ENCODE measurements at places on chromosomes 5 and 9.

DNA sequence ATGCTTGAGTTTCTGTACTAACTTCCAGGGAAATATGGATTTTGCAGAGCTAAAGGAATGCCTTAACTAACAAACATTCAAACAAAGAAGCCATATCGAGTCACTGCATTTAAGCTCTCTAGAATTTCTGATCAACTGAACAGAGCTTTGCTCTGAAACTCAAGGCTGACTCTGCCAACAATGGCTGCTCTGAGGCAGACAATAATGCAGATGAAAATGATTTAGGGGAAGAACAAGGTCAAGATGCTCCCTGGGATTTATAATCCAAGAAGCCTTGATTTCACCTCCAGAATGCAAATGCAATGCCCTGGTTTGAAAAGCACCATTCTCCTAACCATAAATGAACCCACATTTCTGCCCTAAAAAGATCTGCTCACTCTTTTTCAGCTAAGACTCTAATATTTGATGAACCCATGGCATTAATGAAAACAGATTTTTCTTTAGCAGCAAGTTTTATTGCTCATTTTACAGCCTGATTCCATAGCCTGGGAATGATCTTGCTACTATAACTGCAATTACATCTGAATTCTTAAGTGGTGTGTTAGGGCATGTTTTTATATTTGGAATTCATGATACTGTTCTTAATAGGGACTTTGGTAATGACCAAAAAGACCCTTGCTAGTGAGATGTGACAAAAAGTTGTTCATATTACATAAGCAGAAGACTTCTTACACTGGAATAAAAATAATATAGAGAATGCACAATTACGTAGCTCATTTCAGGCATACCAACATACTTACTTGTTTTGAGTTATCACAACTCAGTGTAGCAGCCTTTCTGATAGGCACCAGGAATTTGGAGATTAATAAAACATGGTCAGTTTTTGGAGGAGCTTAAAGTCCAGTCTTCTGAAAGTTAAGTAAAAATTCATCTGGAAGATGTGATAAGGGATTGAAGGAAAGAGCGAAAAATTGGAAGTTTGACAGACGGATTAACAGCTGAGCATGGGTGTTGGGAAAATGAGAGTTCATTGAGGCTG, 169.4 kb downstream of the TRPM3 start:
- DNase-seq: no peak

DNA sequence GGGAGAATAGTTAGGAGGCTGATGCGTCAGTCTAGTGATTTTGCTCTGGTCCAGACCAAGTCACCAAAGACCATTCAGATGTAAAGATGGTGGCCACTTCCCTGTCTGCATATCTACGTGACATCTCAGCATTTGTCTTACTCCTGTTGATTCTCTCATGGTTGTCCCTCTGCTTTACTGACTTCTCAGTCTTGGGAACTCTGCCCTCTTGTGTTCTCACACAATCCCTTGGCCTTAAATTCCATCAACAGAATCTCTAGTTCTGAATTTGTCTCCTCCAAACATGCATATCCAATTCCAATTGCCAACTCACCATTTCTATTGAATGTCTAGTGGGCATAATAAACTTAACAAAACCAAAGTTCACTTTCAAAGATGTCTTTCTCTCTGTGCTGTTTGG, 147.8 kb downstream of the SLC24A2 start:
- DNase-seq: no peak

- DNase-seq: no peak
These were observed 15.4 kb downstream of the CDKN2AIPNL start for GRCh38 chr5:134396274-134396673.

DNA sequence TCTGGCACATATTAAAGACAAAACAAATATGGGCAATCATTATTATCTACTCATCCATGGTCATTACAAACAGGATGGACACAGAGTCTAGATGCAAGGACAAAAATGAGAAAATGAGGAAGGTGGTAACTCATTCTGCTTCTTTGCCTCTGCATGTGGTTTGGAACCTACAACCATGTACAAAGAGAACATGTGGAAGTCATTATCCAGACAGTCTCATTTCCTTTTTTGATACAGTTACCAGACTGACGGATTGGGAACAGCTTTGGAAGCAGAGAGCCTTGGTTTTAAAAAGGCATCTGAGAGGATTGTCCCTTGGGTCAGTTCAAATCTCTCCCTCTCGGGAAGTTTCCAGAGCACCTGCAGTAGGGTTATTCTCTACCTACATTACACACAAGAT, 433.4 kb upstream of the TNC start:
- DNase-seq: no peak

GRCh38 chr5:78540335-78541085, 108.1 kb downstream of the LHFPL2 start:
- DNase-seq: no peak

DNA sequence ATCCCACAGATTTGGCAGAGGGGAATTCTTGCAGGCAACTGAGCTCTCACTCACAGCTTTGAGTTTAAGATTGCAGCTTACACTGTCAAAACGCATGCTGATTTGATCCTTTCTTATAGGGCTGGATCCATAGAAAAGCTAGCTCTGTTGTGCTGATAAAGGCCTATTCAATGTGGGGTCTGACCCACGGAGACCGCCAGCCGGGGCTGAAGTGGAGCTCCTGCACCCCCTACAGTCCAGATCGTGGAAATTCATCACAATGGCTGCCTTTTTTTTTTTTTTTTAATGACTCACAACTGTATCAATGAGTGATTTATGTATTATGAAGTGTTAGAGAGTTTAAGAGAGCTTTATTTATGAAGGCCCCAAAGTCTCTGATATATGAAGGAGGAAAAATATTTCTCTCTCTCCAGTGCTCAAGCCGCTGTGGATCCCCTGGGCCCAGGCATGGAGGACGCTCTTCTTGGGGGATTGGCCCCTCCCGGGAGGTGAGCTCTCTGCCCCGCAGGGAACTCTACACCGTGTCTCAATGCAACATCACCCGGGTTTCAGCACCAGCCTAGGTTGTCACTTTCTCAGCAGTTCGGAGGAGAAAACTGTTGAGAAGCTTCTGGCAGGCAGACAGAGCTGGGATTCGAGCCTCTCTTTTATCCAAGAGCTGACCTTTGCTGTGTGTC, 700.2 kb downstream of the IRX1 start:
- DNase-seq: no peak

DNA sequence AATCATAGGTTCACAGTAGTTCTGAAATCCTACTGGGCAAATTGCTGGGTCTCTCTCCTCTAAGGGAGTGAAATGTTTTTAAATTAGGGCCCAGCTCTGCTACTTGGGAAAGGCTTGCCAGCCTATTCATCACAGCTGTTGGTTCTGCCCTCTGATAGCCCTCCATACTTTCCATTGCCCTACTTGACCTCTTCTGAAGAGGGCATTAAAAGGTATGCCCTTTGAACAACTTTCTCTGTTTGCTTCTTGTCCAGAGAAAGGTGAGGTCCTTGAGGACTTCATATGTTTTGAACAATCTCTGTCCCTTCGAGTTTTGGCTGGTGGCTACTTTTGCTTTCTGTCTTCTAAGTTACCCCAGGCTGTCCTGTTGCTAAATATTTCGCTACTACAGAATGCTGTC, 62.3 kb upstream of the JAK2 start:
- no peak for DNase-seq

DNA sequence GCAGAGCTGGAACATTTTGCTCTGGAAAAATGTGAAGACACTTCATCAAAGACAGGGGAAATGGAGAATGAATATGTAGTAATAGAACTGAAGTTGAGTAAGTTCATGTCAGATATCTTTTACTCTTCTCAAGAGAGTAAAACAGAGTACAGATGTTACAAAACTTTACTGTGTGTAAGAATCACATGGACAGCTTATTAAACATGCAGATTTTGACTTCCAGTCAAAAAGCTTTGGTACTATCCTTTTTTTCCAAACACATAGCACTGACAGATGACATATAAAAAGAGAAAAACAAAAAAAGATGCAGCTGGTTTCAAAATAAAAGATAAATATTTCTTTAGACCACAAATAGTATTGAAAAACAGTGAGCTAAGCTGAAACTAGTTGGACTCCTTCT, 115.4 kb downstream of the FBN2 start:
- no peak for DNase-seq

GRCh38 chr5:31119938-31120641, 73.4 kb upstream of the CDH6 start:
- no peak for DNase-seq

- no peak for DNase-seq
These were observed 349.0 kb upstream of the TARS1 start for GRCh38 chr5:33091571-33092363.

GRCh38 chr5:176185133-176185733, 53.0 kb upstream of the SIMC1 start:
- no peak for DNase-seq

GRCh38 chr5:32612134-32612888, 27.0 kb downstream of the SUB1 start:
- no peak for DNase-seq

GRCh38 chr5:58183078-58183785, 276.7 kb downstream of the PLK2 start:
- DNase-seq: no peak

Data from T47D (cell line).